Left kidney (tissue), 8 donors: ENCODE measurements at places on chromosomes 16 and 17.

- DNase-seq = no peak
Observed at GRCh38 chr17:73568934-73569333, 75.3 kb downstream of the SDK2 start.

GRCh38 chr16:49340466-49340865 lies 33.1 kb upstream of the C16orf78 start:
- no peak for DNase-seq

GRCh38 chr17:58344791-58345157 lies 7.2 kb downstream of the SUPT4H1 start:
- DNase-seq = no peak

DNA sequence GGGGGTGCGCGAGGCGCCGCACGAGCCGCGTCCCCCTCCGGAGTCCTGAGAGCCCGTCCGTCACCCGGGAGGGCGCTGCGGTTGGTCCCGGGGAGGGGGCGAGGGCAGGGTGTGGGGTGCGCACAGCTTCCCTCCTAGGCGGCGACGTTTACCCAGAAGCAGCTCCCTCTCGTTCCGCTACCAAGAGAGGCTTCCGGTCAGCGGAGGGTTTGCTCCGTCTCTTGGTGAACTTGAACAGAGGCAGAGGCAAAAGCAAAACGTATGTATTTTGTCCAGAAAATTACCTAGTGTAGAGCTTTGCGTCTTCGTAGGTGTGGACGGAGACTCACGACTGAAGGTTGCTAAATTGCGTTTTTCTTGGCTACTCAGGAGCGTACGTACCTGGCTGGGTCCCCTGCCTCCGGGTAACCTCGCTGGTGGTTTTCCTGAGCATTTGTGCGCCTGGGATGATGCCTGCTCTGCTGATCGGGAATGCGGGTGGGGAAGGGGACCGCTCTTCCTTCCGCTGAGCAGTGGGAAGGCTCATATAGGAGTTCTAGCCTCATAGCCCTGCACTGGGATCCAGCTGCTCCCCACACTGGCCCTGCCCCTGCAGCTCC lies 833 bp downstream of the WSCD1 start:
- no peak for DNase-seq

GRCh38 chr16:85398688-85399582 lies 214.2 kb upstream of the GSE1 start:
- no peak for DNase-seq

DNA sequence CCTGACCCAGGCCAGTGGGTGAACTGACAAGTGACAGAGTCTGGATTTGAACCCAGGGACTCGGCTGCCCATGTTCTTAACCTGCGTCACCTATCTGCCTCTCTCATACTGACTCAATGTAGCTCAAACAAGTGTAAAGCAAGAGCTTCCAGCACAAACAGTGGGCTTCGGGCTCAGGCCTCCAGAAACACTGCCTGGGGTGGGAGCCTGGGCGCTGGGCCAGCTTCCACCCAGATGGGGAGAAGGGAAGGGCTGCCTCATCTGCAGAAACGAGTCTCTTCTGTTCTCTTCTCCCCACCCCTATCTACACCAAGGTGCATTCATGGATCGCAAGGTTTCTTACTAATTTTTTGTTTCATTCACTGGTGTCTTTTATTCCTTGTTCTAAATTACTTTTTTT lies 1.3 kb downstream of the CDRT4 start:
- DNase-seq = no peak

- no peak for DNase-seq
Observed at GRCh38 chr16:8727131-8727806, 52.9 kb downstream of the ABAT start.

DNA sequence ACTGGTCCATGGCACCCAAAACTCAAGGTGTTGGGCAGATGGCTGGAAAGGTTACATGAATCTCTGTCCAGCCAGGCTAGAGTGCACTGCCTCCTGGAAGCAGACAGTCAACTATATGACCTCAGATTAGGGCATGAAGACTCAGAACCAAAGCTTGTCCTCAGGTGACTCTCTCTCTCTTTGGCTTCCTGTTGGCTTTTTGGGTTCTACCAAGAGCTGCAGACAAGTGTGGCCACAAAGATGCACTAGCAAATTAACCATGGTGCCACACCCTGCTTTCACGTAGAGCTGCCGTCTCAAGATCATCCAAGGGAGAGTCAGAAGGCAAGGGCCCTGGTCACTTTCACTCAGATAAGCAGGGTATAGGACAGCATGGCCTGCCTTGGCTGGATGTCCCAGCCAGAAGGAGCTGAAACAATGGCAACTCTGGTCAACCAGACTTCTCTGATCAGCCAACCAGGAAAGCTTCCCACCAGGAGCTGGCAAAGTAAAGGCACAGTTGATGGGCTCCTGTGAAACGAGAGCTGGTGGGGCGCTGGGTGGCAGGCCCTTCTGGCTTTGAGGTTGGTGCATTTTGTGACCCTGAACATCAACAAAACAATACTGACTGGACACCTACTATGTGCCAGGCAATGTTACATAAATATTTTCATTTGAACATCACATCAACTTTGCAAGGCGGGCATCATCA lies 31.9 kb downstream of the CUEDC1 start:
- DNase-seq = no peak

- no peak for DNase-seq
Observed at GRCh38 chr17:82807101-82807500, 32.7 kb downstream of the ZNF750 start.

DNA sequence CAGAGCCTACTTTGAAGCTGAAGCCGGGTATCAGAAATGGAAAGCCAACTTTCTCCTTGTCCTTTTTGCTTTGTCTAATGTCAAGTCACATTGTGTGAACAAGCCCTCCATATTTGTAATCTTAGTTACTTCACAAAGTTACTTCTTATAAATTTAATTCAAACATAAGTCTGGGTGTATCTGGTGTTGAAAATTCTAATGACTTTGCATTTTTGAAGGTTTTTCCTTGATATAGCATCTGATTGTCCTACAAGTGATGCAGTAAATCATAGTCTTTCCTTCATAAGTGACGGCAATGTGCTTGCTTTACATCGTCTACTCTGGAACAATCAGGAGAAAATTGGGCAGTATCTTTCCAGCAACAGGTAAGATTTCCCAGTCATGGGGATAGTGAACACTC lies 36.9 kb downstream of the OMG start:
- DNase-seq = no peak

GRCh38 chr17:63190821-63191370 lies 224.9 kb downstream of the TANC2 start:
- no peak for DNase-seq

- DNase-seq = no peak
Observed at GRCh38 chr17:77383613-77384608, 243.1 kb downstream of the SEC14L1 start.

DNA sequence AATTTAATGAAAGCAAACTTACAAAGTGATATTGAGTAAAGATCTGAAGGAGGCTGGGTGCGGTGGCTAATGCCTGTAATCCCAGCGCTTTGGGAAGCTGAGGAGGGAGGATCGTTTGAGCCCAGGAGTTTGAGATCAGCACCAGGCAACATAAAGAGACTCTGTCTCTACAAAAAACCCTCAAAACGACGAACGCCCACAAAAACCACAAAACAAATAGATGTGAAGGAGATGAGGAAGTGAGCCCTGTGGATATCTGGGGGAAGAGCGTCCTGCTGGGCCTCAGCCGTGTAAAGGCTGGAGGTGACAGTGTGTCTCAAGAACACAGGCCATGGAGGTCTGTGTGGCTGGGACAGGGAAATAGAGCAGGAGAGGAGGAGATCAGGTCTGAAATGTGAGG lies 68.8 kb downstream of the ITFG1 start:
- no peak for DNase-seq
